ENCODE measurements at places on chromosomes 11 and 22.

GRCh38 chr11:103958475-103959215 is 77.8 kb upstream of the DDI1 start:
- peak; percentile 48 for DNase-seq

DNA sequence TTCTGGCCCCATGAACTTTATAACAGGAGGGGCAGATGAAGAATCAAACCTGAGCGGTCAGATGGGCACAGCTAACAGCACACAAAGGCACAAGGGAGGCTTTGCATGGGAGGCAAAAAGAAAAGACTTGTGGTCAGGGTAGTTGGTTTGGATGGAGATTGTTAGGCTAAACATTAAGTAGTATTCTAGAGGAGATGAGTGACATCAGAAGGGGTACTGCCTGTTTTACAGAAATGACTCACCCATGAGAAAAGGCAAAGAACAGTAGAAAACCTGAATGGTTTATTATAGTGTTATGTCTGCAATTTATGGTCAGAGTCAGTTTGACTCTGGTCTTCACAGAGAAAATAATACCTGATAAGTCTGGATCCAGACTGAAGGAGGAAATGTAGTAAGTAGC is 129.8 kb upstream of the KIRREL3 start:
- no peak for DNase-seq

DNA sequence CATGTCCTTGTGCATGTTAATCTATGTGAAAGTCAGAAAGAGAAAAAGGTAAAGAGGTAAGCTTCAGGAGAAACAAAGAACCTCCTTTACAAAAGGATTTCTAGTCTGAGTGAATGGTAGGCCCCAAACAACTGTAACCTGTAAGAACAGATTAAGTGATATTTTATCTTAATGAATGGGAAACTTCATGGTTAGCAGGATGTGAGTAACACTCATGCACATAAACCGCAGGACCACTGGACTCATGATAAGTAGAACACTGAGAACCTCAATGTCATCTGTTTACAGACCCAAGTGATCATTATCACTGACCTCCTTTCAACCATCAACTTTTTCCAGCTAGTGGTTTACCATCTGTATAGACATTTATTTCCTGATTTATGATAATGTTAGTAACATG is 19.9 kb downstream of the OR8G5 start:
- DNase-seq = peak; percentile 82

DNA sequence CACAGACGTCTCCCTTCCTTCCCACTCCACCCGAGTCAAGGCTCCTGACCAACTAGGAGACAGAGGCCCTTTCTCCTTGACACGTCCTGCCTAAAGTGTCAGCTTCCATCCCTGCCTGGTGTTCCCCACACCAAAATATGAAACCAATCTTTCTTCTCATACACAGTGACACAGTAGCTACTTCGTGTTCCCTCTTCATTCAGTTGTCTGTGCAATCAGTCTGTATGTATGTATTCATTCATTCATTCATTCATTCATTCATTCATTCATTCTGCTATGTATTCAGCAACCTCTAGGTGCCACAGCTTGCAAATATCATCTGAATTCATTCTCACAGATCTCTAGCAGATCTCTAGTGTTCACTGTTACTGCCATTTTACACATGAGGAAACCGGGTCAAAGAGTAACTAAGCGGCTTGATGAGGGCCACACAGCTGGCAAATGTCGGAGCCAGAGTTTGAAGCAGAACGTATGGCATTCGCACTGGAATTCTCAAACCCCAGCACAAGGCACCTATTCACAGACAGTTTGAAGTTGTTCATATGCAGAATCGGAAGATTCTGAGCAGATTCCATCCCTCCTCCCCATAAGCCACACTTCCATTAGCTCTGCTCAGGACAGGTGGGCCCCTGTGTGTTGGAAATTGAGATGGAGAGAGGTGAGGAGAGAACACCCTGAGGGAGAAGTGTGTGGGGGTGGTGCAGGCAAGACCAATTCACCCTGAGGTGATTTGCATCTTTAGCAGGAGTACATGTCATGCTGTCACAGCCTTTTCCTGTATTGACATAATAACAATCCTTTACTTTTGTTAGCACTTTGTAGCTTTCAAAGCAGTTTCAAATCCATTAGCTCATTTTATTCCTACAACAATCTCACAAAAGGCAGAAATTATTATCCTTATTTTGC is 275.7 kb downstream of the ST3GAL4 start:
- DNase-seq = no peak

- no peak for DNase-seq
Measured at GRCh38 chr11:86179646-86180064, 64.9 kb upstream of the EED start.

- DNase-seq = no peak
Measured at GRCh38 chr22:50238755-50239154, 6.1 kb downstream of the TUBGCP6 start.

GRCh38 chr11:19892876-19893275 is 180.2 kb downstream of the NAV2 start:
- peak; percentile 41 for DNase-seq

DNA sequence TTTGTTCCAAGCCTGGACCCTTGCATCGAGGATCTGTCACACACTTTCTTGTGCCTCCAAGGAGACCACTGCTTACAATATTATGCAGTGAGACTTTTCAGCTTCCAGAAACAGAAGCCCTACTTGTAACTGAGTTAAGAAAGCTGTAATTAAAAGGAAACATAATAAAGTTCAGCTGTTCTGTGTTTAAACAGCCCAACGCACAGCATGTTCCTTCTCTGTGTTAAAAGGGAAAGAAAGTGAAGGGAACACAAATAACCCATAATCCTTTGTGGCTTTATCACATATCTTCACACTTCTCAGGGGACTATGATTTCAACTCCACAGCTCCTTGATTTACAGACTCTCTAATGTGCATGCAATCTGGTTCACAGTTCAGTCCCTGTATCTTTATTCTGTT is 200.3 kb upstream of the MTNR1B start:
- no peak for DNase-seq

- DNase-seq = no peak
Measured at GRCh38 chr22:25827415-25827814, 85.4 kb downstream of the MYO18B start.

- DNase-seq = no peak
Measured at GRCh38 chr11:23455321-23455891, 595.1 kb upstream of the CCDC179 start.

GRCh38 chr11:126927623-126928022 is 72.9 kb downstream of the KIRREL3 start:
- DNase-seq = peak; percentile 20

GRCh38 chr11:105740164-105740903 is 130.5 kb downstream of the GRIA4 start:
- DNase-seq = no peak

GRCh38 chr22:23591201-23591791 is 11.2 kb upstream of the IGLL1 start:
- DNase-seq = peak; percentile 54

- peak; percentile 45 for DNase-seq
Measured at GRCh38 chr11:35540526-35540925, 15.1 kb upstream of the PAMR1 start.

DNA sequence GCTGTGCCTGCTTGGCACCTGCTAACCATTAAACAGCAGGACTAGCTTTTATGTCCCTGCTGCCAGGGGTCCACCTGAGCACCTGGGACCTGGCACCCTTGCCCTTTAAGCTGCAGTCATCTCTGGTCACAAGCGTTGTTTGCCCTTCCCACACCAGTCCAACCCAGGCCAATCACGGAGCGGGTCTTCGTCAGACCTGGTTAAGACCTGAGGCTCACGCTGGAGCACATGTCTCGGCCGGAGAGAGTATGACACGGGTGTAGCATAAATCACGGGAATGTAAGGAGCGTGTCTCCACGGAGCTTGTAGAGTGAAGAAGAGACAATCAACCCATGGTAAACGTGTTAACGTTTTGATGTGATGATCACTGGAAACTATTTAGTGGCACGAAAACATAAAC is 847.3 kb downstream of the BRD1 start:
- no peak for DNase-seq

DNA sequence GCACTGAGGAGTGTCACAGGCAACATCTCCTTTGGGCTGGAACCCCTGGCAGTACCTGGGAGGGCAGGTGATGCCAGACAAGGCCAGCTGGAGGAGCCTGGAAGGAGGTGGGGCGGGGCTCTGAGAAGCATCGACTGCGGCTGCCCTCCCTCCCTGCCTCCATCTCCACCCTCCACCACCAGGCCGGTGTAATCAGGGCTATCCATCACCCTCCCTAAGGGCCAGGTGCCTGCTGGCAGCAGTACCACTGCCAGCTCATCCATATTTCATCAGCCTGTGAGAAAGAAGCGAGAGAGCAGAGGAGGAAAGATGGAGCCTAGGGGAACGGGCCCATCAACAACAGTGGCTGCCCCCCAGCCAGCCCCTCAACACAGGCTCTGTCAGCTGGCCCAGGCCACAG is 51.4 kb upstream of the RASD2 start:
- no peak for DNase-seq

DNA sequence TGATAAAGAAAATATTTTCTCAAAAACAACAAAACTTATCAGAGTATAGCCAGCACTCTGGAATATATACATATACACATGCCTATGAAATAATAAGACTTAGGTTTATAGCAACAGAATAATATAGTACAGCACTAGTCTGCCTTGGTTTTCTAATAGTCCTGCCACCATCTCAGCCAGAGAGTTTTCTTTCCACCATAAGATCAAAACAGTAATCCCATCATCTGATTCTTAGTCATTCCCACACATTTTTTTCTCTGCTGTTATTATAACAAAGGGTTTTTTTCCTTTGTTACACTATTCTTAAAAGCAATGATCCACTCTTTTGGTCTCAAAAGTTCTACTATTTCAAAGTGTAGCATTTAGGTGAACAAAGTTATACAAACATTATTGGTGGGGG is 15.1 kb downstream of the MTMR2 start:
- peak; percentile 49 for DNase-seq

GRCh38 chr11:31690041-31690440 is 121.1 kb downstream of the PAX6 start:
- DNase-seq = peak; percentile 24

- no peak for DNase-seq
Measured at GRCh38 chr22:39947220-39948216, 12.7 kb upstream of the TMA7B start.

- DNase-seq = no peak
Measured at GRCh38 chr11:2393941-2394817, 6.4 kb upstream of the TSSC4 start.

- DNase-seq = peak; percentile 94
Measured at GRCh38 chr11:130945896-130946295, 29.6 kb upstream of the SNX19 start.
